ENCODE measurements at places on chromosomes 2 and 18.
A peak's percentile ranks its signal among the peaks of the same experiment; 100 is the strongest.

GRCh38 chr2:196718419-196719109 is 79.0 kb downstream of the CCDC150 start:
- no peak for DNase-seq

GRCh38 chr2:132009177-132009873 is 152.4 kb downstream of the ANKRD30BL start:
- DNase-seq, result no peak

GRCh38 chr2:31828891-31829290 is 181.9 kb downstream of the MEMO1 start:
- no peak for DNase-seq

DNA sequence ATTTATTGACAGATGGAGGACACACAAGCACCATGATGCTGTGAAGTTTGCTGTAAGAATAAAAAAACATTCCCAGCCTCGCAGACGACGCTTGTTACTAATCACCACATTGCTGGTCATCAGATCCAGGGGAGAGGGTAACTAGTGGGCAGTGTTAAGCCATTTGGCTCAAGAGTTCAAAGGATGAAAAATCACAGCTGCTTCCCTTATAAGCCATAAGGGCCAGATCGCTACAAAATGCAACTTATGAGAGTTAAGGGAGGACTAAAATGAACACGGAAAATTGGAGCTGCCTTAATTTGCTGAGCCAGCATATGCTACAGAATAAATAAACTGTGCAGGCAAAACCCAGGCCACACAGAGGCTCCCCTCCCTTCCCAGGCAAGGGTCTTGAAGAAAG is 522.6 kb downstream of the TDRD15 start:
- no peak for DNase-seq

DNA sequence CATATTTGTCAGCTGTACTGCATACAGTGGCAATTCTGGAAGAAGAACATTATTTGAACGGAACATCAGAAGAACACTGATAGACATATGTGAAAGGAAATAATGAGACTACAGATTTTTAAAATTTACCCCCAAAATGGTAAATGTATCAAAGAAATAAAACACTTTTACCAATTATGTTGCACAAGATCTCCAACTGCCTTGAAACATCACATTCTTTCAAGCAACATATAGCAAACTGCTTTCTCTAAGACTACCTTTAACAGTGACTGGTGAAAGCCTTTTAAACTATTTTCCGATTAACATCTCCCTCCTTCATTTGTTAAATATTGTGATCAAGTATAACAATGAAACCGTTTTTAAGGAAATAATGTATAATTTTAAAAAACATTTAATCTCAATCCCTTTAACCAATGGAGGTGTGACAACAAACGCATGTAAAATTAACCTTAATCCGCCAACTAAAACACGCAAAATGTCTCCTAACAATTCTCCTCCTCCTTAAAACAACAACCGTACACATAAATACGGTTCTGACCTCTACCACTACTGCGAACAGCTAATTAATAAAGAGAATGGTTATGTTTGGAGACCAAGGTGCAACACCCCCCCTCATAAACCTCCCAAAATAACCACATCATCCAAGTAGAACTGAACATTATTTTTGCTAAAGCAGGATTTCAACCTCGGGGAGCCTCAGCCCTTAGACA is 2.4 kb downstream of the FBXO11 start:
- no peak for DNase-seq

- DNase-seq, result peak; percentile 6
Observed at GRCh38 chr2:25664183-25664964, 9.0 kb downstream of the DTNB start.

DNA sequence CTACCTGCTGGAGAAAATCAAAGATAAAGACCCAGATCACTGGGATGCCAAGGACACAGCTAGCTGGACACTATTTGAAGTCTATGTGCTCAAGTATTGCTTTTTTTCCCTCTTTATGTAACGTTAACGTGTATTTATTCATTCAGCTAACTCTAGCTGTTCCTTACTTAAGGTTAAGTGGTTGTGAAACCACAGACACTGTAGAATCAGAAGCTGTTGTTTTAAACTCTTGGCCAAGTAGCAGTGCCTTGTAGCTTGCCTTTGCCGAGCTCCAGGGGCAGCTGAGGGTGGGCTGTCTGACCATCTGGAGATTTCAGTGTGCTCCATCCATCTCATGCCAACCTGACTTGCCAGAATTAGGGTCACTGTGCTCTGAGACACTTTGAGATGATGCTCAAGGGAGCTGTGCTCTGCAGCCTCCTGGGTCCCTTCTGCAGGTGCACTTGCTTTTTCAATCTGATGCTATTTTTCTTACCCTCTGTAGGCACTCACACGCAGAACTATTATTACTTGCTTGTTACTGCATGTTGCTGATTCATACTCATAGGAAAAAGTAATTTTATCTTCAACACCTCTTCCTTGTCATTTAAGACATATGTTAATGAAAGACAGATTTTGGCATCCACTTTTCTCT is 116.2 kb downstream of the METTL8 start:
- DNase-seq, result no peak

DNA sequence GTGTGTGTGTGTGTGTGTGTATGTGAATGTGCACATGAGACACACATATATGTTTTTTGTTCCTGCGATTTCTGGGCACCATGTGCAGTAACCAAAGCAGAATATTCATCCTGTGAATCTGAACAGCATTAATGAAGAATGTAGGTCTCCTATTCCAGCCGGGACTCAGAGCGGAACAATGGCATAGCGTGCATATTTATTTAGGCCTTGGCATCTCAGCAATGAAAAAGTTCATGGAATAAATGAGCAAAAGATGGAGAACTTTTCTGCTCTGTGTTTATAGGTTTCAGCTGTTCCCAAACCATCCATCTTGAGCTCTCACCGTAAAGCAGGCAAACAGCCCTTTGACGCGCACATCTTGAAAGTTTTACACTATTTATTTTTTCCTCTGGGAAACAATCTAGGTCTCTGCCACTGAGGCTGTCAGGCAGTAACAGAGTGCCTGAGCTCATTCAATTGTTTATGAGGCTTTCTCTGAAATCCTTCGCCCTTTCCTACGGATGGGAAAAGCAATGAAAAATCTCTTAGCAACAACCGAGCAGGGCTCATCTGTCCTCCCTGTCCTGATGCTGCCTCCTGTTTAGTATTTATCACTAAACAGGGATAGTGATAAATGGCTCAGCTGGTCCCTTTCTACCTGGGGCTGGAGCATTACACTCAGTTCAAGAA is 146.2 kb upstream of the MSH6 start:
- DNase-seq, result no peak

DNA sequence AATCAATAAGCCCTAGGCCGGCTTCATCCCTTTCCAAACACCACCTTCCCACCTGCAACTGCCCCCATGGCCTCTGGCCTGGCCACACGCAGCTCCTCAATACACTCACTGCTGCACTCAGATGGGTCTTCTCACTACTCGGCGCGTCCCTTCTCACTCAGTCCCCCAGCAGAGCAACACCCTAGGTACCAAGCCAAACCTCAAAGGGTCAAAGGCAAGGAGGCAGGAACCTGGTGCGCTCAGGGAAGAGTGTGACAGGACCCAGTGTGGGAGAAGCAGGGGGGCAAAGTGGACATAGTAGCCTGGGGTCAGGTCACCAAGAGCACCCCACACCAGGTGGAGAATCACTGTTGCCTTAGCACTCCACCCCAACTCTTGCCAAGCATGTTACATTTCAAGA is 90.6 kb downstream of the TTC32 start:
- DNase-seq, result no peak

All from NCI-H1436 (cell line).